NCI-H524 (cell line): ENCODE measurements at places on chromosomes 6 and 20.

DNA sequence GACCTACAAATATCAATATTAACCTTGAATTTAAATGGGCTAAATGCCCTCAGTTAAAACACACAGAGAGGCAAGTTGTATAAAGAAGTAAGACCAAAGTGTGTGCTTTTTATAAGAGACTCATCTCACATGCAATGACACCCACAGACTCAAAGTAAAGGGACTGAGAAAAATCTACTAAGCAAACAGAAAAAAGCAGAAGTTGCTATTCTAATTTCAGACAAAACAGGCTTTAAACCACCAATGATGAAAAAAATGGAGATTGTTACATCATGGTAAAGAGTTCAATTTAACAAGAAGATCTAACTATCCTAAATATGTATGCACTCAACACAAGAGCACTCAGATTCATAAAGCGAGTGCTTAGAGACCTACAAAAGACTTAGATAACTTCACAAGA lies 741.9 kb upstream of the MARCKS start:
- DNase-seq = no peak

DNA sequence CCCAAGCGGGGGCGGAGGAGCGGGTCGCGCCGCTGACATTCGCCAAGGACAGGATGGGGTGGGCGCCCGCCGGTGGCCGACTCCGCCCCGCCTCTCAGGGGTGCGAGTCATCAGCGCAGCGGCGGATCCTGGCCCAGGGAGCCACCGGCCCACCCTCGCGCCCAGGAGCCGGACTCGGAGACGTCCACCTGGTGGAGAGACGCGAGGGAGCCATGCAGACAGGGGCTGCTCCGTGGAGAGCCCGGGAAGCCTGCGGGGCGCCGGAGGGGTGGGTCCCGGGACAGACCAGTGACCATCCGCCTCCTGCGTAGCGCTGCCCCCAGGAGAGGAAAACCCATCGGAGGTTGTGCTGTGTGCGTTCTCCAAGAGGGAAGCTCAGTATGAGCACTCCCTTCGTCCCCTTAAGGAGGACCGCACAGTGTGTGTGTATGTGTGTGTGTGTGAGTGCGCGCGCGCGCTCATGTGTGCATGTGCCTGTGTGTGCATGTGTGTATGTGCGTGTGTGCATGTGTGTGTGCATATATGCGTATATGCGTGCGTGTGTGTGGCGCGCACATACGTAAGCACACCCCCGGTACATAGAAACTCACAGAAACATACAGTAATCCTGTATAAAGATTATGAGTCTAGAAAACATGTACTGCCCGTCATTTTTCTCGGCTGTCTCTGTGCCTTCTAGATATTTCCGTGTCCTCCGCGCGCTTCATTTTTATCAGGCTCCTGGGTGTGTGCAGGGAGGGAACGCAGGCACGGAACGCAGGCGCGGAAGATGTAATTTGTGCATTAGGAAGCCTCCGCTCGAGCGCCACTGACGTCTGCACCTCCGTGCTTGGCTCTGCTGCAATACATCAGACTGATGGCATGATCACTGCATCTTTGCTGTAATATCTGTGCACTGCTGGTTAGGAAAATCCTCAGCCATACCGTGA lies 158.9 kb downstream of the TBXT start:
- peak; percentile 69 for DNase-seq

GRCh38 chr6:164121527-164121926 lies 707.0 kb downstream of the QKI start:
- DNase-seq = no peak

- DNase-seq = peak; percentile 96
Measured at GRCh38 chr6:113854531-113855499, 2.3 kb upstream of the MARCKS start.

- DNase-seq = no peak
Measured at GRCh38 chr6:1591243-1591642, 18.5 kb upstream of the FOXC1 start.

GRCh38 chr6:137937834-137938233 lies 70.8 kb downstream of the TNFAIP3 start:
- no peak for DNase-seq

DNA sequence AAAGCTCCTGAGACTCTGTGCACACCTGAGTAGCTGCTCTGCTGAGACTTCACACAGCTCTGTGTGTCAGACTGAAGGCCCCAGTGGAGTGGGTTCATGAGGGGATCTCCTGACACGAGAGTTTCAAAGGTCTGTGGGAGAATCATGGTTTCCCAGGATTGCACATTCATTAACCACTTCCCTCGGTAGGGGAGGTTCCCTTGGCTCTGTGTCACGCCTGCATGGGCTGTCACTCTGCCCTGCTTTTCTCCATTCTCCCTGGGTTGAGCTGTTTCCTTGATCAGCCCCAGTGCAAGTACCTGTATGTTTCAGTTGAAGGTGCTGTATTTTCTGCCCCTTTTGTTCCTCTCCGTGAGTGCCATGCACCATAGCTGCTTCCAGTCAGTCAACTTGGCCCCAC lies 236.9 kb downstream of the EPM2A start:
- no peak for DNase-seq

GRCh38 chr6:108559884-108560462 lies 744 bp upstream of the FOXO3 start:
- DNase-seq = peak; percentile 62

DNA sequence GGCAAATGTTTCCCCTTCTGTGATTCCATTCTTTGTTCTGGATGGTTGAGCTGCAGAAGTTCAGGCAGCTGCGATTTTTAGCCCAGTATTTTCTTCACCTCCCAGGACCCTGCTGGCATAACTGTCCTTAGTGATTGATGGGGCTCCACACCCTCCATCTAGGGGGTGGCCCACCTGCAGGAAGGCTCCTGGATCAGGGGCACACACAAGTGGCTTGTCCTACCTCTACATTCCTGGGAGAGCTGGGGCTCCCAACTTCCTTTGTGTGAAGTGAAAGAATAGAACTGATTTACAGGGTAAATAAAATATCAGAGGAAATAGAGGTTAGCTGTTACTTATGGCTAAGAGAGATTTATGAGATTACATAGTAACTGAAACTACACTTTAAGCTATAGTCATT lies 129.5 kb upstream of the MAP3K7 start:
- DNase-seq = no peak

GRCh38 chr6:19157486-19157885 lies 679.7 kb upstream of the ID4 start:
- DNase-seq = no peak

GRCh38 chr6:140225701-140226436 lies 851.4 kb upstream of the CITED2 start:
- no peak for DNase-seq

DNA sequence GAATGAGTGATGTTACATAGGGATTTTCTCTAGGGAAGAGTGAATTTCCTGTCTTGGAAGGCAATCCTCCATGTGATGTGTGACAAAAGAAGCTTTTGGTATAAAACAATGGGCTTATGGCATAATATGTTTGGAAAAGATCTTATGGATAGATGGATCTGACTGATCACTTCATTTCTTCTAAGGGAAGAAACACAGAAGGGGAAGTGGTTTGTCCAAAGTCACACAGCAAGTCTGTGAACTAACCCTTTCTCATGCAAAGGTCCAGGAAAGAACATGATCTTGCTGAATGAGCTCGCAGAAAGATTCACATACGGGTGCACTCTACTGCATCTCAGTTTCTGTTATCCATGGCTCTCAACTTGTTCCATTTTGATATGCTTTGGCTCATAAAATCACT lies 575.9 kb upstream of the JAG1 start:
- no peak for DNase-seq

- no peak for DNase-seq
Measured at GRCh38 chr6:127717384-127717783, 140.4 kb downstream of the C6orf58 start.

DNA sequence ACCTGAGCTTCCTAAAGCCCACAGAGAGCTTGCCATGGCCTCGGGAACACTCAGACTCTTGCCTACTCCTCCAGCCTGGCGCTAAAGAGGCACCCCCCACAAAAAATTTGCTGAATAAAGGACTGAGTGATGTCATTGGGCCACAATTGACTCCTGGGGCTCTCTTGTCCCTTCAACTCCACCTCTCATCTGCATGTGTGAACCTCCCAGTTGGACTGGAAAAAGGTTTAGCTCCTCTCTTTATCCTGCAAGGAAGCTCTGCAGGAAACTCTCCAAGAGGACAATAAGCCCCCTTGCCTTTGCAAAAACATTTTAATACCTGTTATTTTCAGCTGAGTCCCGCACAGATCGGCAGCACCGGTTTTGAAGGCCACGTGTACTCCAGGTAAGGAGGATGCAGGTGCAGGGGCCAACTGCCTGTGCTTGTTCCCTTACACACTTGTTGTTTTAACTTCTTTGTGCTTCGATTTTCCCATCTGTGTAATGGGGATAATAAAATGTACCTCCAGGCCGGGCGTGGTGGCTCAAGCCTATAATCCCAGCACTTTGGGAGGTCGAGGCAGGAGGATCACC lies 107.3 kb downstream of the TFAP2C start:
- DNase-seq = no peak

DNA sequence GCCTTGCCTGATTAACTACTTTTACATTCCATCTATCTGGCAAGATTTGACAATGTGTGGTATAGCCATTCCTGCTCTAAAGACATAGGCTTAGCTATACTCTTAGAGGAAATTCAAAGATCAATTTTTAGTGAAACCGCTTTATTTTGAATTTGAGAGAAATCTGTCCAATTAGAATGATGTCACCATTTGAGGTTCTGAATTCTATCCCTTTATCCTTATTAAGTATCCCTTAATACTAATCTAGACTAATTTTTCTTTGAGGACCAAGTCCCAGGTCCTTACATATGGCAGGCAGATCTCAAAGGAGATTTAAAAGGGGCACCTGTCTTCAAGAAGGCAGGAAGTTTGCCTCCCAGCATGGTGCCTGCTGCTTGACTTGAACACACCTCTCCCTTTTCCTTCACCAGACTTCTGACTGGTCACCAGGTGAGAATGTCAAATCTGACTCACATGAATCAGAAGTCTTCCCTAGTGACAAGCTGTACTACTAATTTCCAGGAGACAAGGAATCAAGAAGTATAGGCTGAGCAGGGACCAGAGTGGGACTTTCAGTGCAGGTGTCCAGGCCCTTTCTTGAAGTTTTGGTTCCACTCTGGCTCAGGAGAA lies 15.0 kb upstream of the MRAP2 start:
- DNase-seq = peak; percentile 77

DNA sequence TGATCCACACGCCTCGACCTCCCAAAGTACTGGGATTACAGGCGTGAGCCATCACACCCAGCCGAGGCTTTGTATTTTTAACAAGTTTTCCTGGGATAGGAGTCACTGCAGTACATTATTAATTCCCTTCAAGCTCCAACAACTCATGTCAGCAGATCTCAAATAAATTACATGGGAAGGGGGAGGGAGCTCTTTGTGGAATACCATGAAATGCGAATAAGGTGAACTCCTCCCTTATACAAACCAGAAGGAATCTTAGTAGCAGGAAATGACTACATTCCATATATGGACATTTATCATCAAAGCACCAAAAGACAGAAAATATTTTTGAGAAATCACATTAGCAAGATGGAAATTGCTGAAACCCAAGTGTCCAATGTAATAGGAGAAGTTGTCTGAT lies 2.9 kb downstream of the GSS start:
- no peak for DNase-seq

DNA sequence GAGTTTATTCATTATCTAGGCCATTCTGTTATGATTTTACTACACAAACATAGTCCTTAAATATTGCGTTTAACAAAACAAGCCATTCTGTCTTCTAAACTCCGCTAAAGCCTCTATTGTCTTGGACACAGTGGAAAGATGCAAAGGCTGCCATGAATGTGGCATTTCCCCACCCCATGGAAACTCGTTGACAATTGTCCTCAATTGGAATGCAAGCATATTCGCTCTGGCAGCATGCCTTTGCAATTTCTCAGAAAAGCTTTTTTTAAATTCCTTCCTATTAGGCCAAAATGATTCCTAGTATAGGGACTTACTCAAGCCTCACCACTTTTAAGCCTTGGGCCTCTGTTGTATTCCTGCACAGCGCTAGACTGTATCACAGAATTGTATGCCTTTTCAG lies 22.8 kb downstream of the OR2A4 start:
- DNase-seq = no peak

DNA sequence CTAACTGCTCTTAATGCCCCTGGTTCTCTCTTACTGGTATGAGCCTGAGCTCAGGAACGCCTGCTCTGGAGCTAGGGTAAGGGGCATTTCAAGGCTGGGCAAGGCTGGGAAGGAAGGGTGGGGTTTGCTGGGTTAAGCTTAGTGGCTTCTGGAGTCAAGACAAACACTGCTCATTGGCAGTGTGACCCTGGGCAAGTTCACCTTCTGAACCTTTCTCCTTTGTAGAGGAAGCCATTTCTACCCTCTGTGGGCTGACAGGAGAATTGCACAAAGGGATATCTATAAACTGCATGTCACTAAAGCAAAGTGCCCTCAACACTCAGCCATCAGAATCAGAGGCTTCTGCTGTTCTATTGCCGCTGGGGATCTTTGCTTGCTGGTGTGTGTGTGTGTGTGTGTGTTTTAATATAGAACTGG lies 20.3 kb upstream of the LRRN4 start:
- peak; percentile 32 for DNase-seq

GRCh38 chr6:157592541-157592940 lies 211.6 kb downstream of the ZDHHC14 start:
- no peak for DNase-seq

- DNase-seq = no peak
Measured at GRCh38 chr6:145850671-145851070, 36.1 kb upstream of the FBXO30 start.

DNA sequence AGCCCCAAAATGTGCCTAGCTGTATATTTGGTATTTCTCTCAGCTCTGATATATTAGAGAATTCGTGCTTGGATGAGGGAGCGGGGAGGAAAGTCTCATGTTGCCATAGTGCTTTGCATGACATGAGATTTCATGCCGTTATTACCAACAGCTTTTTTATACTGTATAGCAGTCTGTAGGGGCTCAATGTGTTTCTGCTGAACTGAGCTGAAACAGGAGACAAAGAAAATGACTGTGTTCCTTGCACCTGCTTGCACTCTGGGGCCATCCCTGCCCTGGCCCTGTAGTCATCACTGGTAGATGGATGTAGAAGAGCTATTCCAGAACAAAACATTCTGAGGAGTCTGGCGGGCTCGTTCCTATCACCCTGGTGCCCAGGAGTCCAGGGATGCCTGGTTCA lies 128.0 kb upstream of the SASH1 start:
- no peak for DNase-seq
